Testis (tissue), 5 donors: ENCODE measurements at places on chromosomes 5 and 9.

- H3K4me1 ChIP-seq: no peaks in the 10 kb centered on the region
- no peaks in the 10 kb centered on the region for H3K36me3 ChIP-seq
- no peak overlapping the region for H3K4me3 ChIP-seq
- no peak overlapping the region for H3K27ac ChIP-seq
Measured at GRCh38 chr5:99349787-99350186, 421.0 kb upstream of the CHD1 start.

- H3K27ac ChIP-seq: no peak overlapping the region
- H3K4me1 ChIP-seq: no peaks in the 10 kb centered on the region
- H3K27me3 ChIP-seq: no peaks in the 10 kb centered on the region
Measured at GRCh38 chr5:147348046-147348445, 113.2 kb downstream of the STK32A start.

GRCh38 chr9:121566481-121567465 lies 67.1 kb upstream of the GGTA1 start:
- peak; percentile 59 for DNase-seq
- peaks cover 24% of the 10 kb centered on the region for H3K4me1 ChIP-seq
- H3K36me3 ChIP-seq: no peaks in the 10 kb centered on the region
- no peaks in the 10 kb centered on the region for H3K27me3 ChIP-seq
- peak overlapping the region; percentile 7 for H3K27ac ChIP-seq
- peak overlapping the region; percentile 4 for H3K4me3 ChIP-seq

GRCh38 chr9:27019589-27019988 lies 14.1 kb upstream of the LRRC19 start:
- H3K4me1 ChIP-seq: no peaks in the 10 kb centered on the region
- H3K4me3 ChIP-seq: no peak overlapping the region
- DNase-seq: no peak
- no peaks in the 10 kb centered on the region for H3K27me3 ChIP-seq
- H3K27ac ChIP-seq: no peak overlapping the region

DNA sequence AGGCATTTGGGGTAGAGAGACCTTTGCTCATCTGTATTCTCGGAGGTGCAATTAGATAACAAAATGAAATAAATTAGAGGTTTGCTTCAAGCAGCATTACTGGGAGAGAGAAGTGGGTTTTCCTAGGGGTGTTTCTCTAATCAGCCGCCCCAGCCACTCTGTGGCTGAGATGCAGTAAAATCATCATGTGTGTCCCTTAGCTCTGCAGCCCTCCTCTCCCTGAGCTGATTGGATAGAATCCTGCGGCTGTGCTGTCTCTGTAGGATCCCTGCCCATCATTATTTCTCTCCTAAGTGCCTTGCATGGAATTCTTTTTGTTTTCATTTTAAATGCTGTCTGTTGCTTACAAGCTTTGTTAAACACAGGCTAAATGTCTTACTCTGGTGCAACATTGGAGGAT lies 171.4 kb downstream of the SH3GL2 start:
- no peak for DNase-seq
- H3K36me3 ChIP-seq: no peaks in the 10 kb centered on the region
- H3K27me3 ChIP-seq: no peaks in the 10 kb centered on the region
- H3K4me3 ChIP-seq: no peak overlapping the region
- H3K4me1 ChIP-seq: no peaks in the 10 kb centered on the region

- no peaks in the 10 kb centered on the region for H3K36me3 ChIP-seq
- no peaks in the 10 kb centered on the region for H3K27me3 ChIP-seq
- H3K4me1 ChIP-seq: no peaks in the 10 kb centered on the region
- no peak overlapping the region for H3K4me3 ChIP-seq
- DNase-seq: no peak
Measured at GRCh38 chr9:132108728-132109127, 29.1 kb upstream of the MED27 start.

- H3K4me3 ChIP-seq: no peak overlapping the region
- H3K36me3 ChIP-seq: no peaks in the 10 kb centered on the region
- H3K27me3 ChIP-seq: no peaks in the 10 kb centered on the region
- H3K4me1 ChIP-seq: no peaks in the 10 kb centered on the region
Measured at GRCh38 chr5:80491296-80491695, 3.4 kb downstream of the FAM151B start.

GRCh38 chr9:124124729-124125650 lies 113.4 kb downstream of the LHX2 start:
- H3K27me3 ChIP-seq: no peaks in the 10 kb centered on the region
- H3K36me3 ChIP-seq: no peaks in the 10 kb centered on the region
- DNase-seq: no peak
